ENCODE measurements at places on chromosomes 11 and 22.
A peak's percentile ranks its signal among the peaks of the same experiment; 100 is the strongest.

DNA sequence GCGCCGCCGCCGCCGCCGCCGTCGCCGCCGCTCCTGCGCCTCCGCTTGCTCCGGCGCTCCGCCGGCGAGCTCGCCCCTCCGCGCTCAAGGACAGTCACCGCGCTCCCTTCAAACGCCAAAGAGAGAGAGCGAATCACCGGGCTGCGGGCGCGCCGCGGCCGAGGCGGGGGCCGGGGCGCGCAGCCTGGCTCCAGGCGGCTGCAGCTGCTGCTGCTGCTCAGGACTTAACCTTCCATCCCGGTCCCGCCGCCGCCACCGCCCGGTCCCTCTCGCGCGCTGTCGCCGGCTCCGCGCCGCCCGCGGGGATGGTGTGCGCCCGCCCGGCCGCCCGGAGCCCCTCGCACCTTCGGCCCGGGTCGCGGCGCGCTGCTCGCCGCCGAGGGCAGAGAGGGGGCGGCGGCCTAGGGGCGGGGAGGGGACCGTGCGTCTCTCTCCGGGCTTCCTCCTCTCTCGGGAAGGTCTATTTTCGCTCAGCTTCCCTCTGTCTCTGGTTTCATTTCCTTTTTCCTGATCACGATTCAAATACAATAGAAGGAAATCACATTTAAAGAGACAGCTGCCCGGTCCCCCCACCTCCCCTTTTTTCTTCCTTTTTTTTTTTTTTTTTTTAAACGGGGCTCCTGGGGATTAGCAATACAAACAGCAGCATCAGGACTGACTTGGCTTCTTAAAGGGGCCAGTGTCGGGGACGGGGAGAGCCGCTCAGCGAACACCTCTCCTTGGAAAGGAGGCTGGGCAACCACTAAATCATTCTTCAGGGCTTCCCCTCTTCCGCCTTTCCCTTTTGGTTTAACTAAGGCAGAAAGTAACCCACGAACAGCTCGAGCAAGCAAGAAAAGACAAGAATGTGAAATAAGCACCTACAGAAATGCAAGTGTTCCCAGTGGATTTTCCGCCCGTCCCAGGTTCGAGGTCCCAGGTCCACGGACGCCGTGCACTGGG lies 22.1 kb downstream of the LMO2 start:
- DNase-seq = peak; percentile 69

GRCh38 chr22:19843857-19844376 lies 10.8 kb downstream of the GNB1L start:
- DNase-seq = no peak

GRCh38 chr11:44191322-44192016 lies 96.0 kb downstream of the EXT2 start:
- DNase-seq = no peak

GRCh38 chr11:107705027-107705426 lies 6.8 kb downstream of the SLN start:
- DNase-seq = no peak

DNA sequence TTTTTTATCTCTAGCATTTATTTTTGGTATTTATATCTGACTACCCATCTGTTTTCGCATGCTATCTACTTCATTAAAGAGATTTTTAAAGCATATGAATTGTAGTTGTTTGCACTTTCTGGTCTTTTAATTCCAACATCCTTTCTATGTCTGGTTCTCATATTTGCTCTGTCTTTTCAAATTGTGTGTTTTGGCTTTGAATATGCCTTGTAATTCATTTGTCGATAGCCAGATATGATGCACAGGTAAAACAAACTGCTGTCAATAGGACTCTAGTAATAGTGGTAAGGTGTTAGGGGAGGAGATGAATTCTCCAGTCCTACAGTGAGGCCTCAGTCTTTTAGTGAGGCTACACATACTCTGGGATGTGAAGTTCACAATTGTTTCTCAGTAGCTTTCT lies 530.8 kb upstream of the CCDC179 start:
- no peak for DNase-seq

- DNase-seq = peak; percentile 47
Measured at GRCh38 chr11:122690384-122690783, 34.9 kb downstream of the UBASH3B start.
